ENCODE measurements at places on chromosomes 7 and 10.

DNA sequence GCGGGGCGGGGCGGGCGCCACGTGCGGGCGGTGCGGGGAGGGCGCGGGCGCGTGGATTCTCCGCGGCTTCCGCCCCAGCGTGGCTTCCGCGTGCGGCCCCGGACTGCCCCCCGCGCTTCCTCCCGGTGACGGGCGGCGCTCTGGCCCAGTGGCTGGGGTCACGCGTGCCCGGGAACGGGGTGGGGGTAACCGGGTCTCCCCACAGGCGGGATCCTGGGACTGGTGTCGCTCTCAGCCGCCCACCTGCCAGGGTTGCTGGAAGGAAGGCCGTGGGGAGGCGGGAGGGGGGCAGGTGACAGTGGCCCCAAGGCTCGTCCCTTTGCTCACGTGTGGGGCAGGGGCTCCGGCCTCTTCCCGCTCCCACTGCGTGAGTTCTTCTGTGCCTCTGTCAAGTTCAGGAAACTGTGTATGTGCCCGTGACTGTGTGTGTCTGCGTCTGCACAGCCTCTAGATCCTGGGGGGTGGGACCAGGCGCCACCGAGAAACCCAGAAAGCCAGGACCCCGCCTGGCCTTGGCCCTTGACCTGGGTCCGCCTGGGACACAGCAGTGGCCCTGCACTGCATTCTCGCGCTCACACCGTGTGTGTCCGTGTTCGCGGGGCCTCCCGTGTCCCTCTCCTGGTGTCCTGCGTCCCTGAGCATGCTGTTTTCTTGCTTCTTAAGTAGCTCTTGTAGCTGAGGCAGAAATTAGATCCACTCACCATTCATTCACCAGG lies 919 bp downstream of the MAFK start:
- DNase-seq: no peak

DNA sequence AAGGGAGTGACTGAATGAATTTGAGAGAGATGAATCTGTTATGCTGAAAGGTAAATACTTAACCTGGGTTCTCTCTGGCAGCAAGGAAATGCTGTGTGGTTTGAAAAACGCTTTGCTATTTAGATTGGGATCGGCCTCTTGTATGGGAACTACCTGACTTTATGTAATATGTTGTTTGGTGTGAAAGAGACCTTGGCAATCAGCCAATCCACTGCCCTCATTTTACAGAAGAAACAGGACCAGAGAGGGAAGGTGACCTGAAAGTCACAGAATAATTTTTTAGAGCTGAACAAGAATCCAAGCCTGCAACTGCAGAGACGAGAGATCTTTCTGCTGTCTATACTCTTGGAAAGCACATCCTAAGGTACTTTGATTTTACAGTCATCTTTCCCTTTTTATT lies 1.0 kb downstream of the BUD31 start:
- no peak for DNase-seq

DNA sequence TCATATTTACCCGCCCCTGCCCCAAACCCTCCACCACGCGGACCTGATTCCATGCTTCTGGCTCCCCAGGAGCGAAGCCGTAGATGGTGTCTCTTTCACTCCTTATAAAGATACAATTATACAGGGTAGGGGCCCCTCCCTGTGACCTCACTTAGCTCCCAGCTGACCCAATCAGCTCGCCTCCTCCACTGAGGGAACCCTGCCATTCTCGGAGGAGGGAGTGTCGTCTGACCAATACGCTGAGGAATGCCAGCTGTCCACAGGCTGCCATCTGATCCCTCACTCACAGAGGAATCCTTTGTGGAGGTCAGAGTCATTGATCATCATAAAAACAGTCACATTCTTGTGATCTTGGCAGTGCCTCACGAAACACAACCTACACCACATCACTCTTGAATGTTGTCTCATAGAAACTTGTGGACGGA lies 67.5 kb upstream of the INSIG1 start:
- no peak for DNase-seq

DNA sequence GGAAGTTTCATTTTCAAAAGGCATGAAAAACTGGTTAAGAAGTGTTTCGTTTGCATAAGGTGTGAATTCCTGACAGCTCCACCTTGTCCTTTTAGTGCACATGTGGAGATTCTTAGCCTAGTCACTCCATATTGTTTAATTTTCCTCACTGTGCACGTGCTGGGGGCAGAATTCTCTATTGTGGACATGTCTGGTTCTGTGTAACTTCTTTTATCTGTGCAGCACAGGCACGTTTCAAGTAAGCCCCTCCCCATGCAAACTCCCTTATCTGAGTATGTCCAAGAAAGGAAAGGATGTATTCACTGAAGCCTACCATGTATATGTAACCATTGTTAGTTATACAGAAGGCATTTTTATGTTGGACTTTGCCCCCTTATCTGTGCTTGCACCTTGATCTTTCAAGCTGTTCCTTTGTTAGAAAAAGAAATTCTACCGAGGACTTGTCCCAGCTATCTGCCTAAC lies 1346.3 kb downstream of the REEP3 start:
- no peak for DNase-seq

DNA sequence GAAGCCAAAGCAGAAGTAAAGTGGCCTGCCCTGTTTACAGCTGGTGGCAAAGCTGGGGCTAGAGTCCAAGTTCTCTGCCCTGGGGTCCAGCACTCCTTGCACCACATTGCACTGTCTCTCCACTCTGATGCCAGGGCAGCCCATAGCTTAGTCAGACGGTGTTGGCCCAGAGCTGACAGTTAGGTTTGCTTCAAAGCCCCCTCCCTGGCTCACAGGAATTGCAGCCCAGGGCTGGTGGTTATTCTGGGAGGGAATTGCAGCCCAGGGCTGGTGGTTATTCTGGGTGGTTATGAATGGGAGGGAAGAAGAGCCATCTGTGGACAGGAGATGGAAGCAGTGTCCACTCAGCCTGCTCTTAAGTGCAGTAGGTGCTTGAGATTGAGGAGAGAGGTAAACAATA lies 88.9 kb downstream of the SCRN1 start:
- DNase-seq: no peak

DNA sequence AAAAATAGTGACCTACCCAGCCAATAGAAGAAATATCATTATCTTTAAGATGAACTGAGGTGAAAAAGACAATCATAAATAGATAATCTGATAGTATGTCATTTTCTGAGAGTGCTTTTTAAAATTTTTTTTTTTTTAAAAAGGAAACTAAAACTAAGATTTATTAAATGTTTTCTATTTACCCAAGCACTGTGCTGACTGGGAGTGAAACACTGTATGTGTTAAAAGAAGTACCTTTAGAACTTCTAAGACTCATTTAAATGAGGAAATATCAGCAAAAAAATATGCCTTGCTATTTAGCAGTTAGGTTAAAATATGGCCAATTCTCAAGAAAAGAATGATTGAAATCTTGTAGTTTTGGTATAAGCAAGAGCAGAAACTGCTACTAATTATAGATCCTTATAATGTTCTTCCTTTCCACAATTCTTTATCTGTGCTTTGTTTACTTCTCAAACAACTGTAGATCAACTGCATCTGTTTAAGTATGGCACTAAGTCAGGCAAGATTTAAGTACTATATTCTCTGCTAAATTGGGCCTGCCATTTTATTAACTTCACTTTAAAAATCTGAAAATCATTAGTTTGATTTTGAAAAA lies 39.5 kb upstream of the WNT2 start:
- DNase-seq: no peak

Measured in stimulated activated CD4-positive, alpha-beta T cell treated with anti-CD3 and anti-CD28 coated beads, Interleukin-1b, Interleukin-23, amount 100 ng/mL, for 1 hour (primary cell).